Hepatocyte (in vitro differentiated cells): ENCODE measurements at places on chromosomes 3 and 15. TPM values are rescaled to one million over a fixed set of nuclear protein-coding genes. Genes with fewer than 3 reads are reported as not detected.

Gene SYNPR
- polyA plus RNA-seq, result 0.46 TPM in 1 of 2 replicates, not detected in the other

Gene RAB6B
- 1.8 and 2.6 TPM in 2 replicates for polyA plus RNA-seq

Gene CCRL2
- 1.6 and 4.0 TPM in 2 replicates for polyA plus RNA-seq

Gene TGM4
- polyA plus RNA-seq, result 0.78 TPM in 1 of 2 replicates, not detected in the other

DNA sequence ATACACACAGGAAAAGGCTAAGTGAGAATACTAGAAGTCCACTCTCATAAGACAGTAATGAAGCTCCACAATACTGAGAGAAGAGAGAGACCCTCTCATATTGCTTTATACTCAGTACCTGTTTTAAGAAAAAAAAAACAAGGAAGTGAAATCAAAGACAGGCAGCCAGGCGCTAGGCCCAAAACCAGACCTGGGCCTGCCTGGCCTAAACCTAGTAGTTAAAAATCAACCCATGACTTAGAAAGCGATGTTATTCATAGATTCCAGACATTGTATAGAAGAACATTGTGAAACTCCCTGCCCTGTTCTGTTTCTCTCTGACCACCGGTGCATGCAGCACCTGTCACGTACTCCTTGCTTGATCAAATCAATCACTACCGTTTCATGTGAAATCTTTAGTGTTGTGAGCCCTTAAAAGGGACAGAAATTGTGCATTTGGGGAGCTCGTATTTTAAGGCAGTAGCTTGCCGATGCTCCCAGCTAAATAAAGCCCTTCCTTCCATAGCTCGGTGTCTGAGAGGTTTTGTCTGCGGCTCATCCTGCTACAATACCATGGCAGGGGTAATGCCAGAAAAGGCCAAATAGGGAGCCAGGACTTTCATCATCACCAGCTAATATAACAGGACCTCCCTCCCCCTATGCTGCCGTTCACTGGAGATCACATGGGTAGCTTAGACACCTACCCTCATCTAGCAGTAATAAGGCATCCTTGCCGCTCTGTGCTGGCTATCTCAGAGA is 1294.1 kb downstream of the NSUN3 start:
- no peaks in the 10 kb centered on the region for H3K4me1 ChIP-seq
- H3K27ac ChIP-seq, result peak overlapping the region; percentile 11
- no peaks in the 10 kb centered on the region for H3K36me3 ChIP-seq
- no peaks in the 10 kb centered on the region for H3K27me3 ChIP-seq

GRCh38 chr3:190621927-190622326 is 108.0 kb downstream of the IL1RAP start:
- H3K4me1 ChIP-seq, result no peaks in the 10 kb centered on the region
- H3K27me3 ChIP-seq, result no peaks in the 10 kb centered on the region
- DNase-seq, result no peak
- no peak overlapping the region for H3K27ac ChIP-seq
- no peaks in the 10 kb centered on the region for H3K36me3 ChIP-seq

DNA sequence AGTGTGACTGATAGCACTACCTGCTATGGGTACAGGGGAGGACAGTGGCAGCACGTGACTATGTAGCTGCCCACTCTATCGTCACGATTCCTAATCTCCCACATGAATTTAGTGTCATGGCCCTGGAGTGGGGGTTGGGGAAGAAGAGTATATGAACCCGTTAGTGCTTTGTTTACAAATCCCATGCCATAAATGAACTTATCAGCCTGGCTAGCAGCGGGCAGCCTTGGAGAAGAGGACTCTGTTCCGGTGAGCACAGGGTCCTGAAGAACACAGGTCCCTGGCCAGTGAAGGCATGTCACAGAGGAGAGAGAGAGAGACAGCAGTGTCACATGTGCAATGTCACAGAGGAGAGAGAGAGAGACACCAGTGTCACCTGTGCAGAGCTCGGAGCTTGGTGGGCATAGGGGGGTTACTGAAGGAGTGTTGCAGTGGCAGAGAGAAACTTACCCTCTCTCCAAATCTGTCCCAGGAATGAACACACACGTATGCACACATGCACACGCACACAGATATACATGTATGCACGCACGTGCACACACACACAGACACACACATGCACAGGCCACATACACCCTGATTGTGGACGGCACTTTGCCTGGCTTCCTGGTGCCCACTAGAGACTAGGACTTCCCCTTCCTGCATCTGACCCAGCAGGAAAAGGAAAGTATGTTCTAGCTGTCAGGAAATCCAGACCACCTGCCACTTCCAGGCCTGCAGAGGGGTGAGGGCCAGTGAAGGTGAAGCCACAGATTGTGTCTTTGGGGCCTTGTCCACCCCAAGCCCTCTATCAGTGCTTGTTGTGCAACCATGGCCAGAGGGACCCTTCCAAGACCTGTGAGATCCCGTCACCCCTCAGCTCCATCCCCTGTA is 26.3 kb downstream of the ITGA11 start:
- H3K4me3 ChIP-seq, result no peak overlapping the region
- H3K4me1 ChIP-seq, result no peaks in the 10 kb centered on the region
- peak; percentile 52 for DNase-seq
- no peaks in the 10 kb centered on the region for H3K27me3 ChIP-seq

- peaks cover 4% of the 10 kb centered on the region for H3K36me3 ChIP-seq
- no peak for DNase-seq
- no peak overlapping the region for H3K4me3 ChIP-seq
- H3K27me3 ChIP-seq, result no peaks in the 10 kb centered on the region
- no peaks in the 10 kb centered on the region for H3K4me1 ChIP-seq
Observed at GRCh38 chr15:52378746-52379394, 83.3 kb upstream of the MYO5C start.

- no peaks in the 10 kb centered on the region for H3K27me3 ChIP-seq
- DNase-seq, result peak; percentile 54
- H3K4me3 ChIP-seq, result no peak overlapping the region
- H3K36me3 ChIP-seq, result no peaks in the 10 kb centered on the region
Observed at GRCh38 chr3:94862703-94863102, 799.8 kb downstream of the NSUN3 start.

GRCh38 chr15:66942649-66943390 is 122.6 kb upstream of the SMAD3 start:
- no peak overlapping the region for H3K27ac ChIP-seq
- no peak for DNase-seq
- no peaks in the 10 kb centered on the region for H3K4me1 ChIP-seq
- H3K27me3 ChIP-seq, result no peaks in the 10 kb centered on the region
- no peak overlapping the region for H3K4me3 ChIP-seq
- no peaks in the 10 kb centered on the region for H3K36me3 ChIP-seq

DNA sequence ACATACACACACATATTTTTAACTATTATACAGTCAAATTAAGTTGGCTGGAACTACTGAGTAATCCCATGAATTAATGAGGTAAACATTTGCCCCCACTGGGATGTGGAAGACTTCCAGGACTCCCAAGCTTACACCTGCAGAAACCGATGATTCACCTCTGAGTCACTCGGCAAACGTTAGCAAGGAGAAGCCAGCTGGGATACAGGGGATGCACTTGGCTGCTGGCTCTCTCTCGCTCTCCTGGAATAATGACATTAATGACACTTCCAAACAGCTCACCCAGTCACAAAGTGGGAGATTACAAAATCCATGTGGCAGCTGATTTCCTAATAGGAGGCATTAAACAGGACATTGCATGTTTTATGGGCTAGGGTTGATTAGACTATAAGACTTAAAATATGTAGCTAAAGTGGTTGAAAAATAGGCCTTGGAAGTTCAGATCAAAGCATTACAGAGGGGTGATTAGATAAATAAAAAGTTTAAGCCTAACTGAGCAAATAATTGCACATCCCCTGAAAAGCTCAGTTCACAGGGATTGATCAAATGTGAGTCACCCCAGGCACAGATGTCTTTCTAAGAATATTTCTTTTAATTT is 500.9 kb downstream of the SOX2 start:
- no peaks in the 10 kb centered on the region for H3K27me3 ChIP-seq
- H3K27ac ChIP-seq, result peak overlapping the region; percentile 7
- DNase-seq, result peak; percentile 84
- H3K4me3 ChIP-seq, result no peak overlapping the region
- no peaks in the 10 kb centered on the region for H3K36me3 ChIP-seq

GRCh38 chr15:28107904-28108275 is 8.8 kb upstream of the OCA2 start:
- H3K27ac ChIP-seq, result no peak overlapping the region
- no peaks in the 10 kb centered on the region for H3K36me3 ChIP-seq
- no peak overlapping the region for H3K4me3 ChIP-seq

DNA sequence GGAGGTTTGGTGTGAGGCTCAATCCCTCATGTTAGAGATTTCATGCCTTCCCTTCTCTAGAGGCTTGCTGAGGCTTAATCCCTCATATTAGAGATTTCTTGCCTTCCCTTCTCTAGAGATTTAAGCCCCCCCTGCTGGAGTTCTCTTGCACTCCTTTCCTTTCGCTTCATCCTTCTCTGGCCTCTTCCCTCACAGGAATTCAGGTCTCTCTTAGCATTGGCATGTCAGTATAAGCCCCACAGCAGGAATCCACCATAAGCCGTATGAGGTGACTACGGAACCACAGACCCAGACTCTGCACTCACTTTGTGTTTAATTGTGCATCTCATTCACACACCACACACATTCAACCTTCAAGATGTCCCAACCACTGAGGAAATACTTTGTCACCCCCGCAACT is 338.6 kb upstream of the POU1F1 start:
- no peak overlapping the region for H3K27ac ChIP-seq

GRCh38 chr15:68085052-68085451 is 30.9 kb downstream of the PIAS1 start:
- no peak overlapping the region for H3K27ac ChIP-seq
- H3K27me3 ChIP-seq, result no peaks in the 10 kb centered on the region
- no peak overlapping the region for H3K4me3 ChIP-seq
- H3K4me1 ChIP-seq, result peaks cover 4% of the 10 kb centered on the region

- H3K4me1 ChIP-seq, result no peaks in the 10 kb centered on the region
- H3K27ac ChIP-seq, result no peak overlapping the region
- H3K4me3 ChIP-seq, result no peak overlapping the region
- DNase-seq, result no peak
- no peaks in the 10 kb centered on the region for H3K36me3 ChIP-seq
Observed at GRCh38 chr15:80636675-80637074, 58.4 kb upstream of the ABHD17C start.

- H3K4me3 ChIP-seq, result no peak overlapping the region
- no peak for DNase-seq
- no peaks in the 10 kb centered on the region for H3K36me3 ChIP-seq
- H3K27ac ChIP-seq, result peak overlapping the region; percentile 42
- no peaks in the 10 kb centered on the region for H3K27me3 ChIP-seq
- H3K4me1 ChIP-seq, result peaks cover 8% of the 10 kb centered on the region
Observed at GRCh38 chr3:73707772-73708171, 83.0 kb upstream of the PDZRN3 start.

GRCh38 chr3:117322866-117323265 is 613.3 kb downstream of the TUSC7 start:
- peak; percentile 54 for DNase-seq
- no peak overlapping the region for H3K4me3 ChIP-seq
- H3K27ac ChIP-seq, result no peak overlapping the region
